ENCODE measurements at places on chromosomes 1 and 21. TPM values are rescaled to one million over a fixed set of nuclear protein-coding genes. Genes with fewer than 3 reads are reported as not detected.

GRCh38 chr1:95532335-95532734, 298.3 kb downstream of the RWDD3 start:
- DNase-seq, result no peak

DNA sequence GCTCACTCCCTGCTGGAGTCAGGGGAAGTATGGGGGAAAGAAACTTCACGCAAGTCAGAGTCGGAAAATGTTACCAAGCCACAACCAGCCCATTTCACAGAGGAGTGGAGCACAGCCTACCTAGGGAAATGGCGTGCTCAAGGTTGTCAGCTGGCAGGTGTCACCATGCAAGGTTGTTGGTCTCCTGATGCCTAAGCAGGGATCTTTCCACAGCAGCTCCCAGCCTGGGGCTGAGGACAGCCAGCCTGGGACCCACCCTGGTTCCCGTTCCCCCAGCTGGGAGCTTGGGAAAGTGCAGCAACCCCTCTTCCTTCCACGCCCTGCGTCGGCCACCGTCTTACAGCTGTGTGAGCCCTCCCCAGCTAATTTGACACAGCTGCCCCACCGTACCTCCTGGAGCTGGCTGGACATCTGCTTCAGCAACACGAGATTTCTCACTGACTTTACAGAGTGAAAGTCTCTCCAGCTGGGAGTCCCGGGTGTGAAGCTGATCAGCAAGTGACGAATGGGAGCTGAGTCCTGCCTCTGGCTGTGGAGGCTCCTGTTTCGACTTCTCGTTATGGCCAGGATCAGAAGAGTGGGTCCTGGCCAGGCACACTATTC, 224.6 kb upstream of the RAB4A start:
- no peak for DNase-seq

- DNase-seq, result no peak
Observed at GRCh38 chr21:42971897-42972275, 2.5 kb upstream of the PKNOX1 start.

DEPDC1 gene
- total RNA-seq, result 0.54 TPM

DNA sequence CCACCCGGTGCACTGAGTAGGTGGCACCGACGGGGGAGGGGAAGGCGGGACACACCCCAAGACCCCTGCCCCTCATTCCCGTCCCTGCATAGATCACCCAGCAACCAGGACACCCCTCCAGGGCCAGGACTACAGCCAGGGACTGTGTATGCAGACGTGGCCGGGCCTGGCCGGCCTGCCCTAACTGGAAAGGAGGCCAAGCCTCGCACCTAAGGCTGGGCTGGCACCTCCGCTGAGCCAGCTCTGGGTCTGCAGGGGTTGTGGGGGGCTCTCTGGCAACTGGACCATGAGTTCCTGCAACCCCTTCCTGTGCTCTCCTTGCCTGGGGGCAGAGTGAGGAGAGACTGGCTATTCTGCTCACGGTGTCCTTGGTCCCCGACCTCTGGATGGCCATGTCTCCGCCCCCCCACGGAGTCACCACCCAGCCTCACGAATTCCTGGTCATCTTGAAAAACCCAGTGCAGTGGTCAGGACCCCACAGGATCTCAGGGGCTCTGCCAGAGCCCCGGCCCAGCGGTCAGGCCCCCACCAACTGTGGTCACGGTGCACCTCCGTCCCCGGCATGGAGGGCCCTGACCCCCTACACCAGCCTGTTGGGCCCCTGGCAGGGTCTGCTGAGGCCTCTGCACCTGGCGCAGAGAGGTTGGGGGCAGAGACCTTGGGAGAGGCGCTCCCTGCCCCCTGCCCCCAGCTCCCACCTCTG, 1.1 kb upstream of the FNDC10 start:
- no peak for DNase-seq

DNA sequence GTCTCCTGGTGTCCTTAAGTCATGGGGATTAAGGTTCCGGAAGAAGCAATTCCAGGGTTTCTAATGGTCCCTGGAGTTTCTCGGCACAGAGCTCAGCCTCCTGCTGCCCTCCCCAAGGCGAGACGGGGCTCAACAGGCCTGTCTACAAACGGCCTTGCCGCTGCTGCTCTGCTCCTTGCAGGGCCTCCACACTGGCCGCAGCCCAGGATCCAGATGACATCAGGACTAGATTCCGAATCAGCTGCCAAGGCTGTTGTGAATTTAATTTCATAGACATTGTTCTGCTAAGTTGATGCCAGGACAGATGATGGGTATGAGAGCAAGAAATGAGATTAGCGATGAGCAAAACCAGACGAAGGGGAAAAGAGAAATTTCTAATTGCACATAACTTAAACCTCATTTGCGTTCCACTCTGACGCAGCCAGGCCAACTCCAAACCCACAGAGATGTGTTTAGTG, 103.6 kb upstream of the BACE2 start:
- DNase-seq, result no peak

ZNF683 gene
- 0.27 TPM for total RNA-seq

DNA sequence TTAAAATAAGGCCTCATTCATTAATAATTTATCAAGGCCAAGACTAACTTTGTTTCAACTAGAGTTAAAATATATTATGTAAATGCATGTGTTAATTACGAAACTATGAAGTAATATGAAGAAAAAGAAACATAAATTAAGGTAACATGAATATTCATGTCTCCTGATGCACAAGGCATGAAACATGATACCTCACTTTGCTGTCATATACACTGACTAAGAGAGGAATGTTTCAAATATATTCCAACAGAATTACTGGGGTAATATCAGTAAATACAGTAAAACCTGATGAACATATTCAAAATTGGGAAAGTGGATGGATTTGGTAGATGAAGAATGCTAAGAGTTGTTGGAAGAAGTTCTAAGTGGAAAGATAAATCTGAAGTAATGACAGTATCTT, 274.6 kb downstream of the LRRC7 start:
- DNase-seq, result no peak
